Body of pancreas (tissue), 4 donors: ENCODE measurements at places on chromosomes 4 and X. TPM values are rescaled to one million over a fixed set of nuclear protein-coding genes. Genes with fewer than 3 reads are reported as not detected.

The DCAF8L2 gene
- total RNA-seq: not detected

The CCSER1 gene
- total RNA-seq: 14.5 TPM

- H3K36me3 ChIP-seq: no peaks in the 10 kb centered on the region
- peaks cover 23% of the 10 kb centered on the region for H3K4me1 ChIP-seq
- DNase-seq: peak; percentile 68
Observed at GRCh38 chrX:132489578-132490419, 961 bp upstream of the MBNL3 start.

- H3K4me3 ChIP-seq: no peak overlapping the region
- H3K27ac ChIP-seq: no peak overlapping the region
- H3K36me3 ChIP-seq: no peaks in the 10 kb centered on the region
Observed at GRCh38 chr4:111136438-111136837, 513.6 kb upstream of the PITX2 start.

- H3K27me3 ChIP-seq: no peaks in the 10 kb centered on the region
- peaks cover 10% of the 10 kb centered on the region for H3K4me1 ChIP-seq
- DNase-seq: peak; percentile 10
- no peaks in the 10 kb centered on the region for H3K36me3 ChIP-seq
- H3K4me3 ChIP-seq: peak overlapping the region; percentile 3
Observed at GRCh38 chrX:137052643-137053235, 18.9 kb upstream of the GPR101 start.
